Stimulated activated CD8-positive, alpha-beta memory T cell treated with anti-CD3 and anti-CD28 coated beads, Interleukin-4, amount 100 ng/mL, for 4 hours (primary cell): ENCODE measurements at places on chromosomes 5 and 9.

GRCh38 chr5:7886849-7887475, 18.0 kb downstream of the MTRR start:
- DNase-seq: no peak

DNA sequence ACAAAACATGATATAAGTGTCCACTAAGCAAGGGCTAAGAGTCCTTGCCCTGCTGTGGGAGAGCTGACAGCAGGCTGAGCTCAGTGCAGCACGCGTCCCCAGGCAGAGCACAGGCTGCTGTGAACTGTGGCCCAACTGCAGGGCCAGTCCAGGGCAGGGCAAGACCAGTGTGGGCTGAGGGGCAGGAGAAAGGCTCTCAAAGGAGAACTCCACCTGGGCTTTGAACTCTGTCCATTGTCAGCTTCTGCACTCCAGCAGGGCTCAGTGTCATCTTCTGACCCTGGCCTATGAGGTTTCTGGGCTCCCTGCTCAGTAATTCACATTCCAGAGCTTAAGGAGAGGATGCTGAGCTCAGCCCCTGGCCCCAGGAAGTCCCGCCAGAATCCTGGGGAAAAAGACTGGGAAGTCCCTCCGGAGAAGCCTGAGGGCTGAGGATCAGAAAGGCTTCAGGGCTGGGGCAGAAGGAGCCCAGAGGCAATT, 37.4 kb downstream of the LHFPL2 start:
- DNase-seq: no peak

DNA sequence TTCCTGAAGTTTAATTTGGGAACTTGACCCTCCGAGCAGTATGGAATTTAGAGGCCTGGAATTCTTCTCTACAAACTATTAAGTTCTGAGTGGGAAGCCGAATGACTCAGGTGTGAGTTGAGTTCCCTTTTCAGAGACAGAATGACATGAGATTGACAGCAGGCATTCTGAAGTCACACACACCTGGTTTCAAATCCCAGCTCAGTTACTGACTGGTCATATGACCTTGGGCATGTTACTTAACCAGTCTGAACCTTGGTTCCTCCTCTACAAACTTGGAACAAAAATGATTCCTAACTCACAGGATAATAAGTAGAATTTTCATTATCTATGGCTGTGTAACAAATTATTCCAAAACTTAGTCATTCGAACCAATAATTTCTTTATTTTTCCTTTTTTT, 45.5 kb upstream of the GPBP1 start:
- DNase-seq: no peak

DNA sequence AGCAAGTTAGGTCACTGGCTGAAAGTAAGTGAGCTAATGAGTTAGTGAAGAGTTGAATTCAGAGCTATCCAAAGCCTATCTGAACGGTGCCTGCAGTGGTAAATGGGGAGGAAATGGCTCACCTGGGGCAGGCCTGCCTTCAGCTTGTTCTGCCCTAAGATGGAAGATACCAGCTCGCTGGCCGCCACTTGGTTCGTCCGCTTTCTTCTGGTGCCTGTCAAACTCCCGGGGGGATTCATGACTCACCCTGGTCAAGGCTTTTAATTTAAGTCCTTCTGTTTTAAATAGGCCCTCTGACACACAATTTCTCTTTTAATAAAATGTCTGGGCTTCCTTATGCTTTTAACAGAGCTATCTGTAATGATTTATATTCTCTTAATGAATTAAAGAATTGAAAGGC, 78.8 kb downstream of the CFAP90 start:
- DNase-seq: no peak

DNA sequence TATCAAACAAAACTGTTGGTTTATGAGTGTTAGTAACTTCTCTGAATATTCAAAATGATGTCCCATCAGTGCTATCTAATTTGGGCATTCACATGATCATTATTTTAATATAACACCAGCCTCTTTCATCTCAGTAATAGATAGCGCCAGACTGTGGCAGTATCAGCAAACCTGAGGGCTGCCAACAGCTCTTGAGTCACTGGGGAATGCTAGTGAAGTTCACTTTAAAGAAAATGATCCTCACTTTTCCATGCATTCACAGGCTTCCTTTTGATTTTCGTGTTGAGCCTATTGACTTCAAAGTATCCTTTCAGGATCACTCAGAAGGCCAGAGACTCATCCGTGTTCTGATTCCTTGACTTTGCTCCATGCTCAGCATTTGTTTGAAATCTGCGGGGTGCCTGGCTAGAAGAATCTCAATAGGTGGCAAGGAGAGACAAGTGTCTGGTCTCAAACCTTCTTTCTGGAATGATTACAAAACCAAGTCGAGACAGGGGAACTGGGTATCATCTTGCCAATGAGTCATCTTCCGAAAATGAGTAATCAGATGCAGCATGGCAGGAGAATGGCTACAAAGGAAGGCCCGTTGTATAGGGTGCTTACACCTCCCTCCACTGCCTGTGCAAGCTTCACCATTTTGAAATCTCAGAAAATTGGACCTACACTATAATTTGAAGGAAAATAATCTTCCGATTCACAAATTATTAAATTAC, 509.1 kb downstream of the RASEF start:
- DNase-seq: no peak

GRCh38 chr9:27209034-27209433, 87.9 kb downstream of the EQTN start:
- no peak for DNase-seq

DNA sequence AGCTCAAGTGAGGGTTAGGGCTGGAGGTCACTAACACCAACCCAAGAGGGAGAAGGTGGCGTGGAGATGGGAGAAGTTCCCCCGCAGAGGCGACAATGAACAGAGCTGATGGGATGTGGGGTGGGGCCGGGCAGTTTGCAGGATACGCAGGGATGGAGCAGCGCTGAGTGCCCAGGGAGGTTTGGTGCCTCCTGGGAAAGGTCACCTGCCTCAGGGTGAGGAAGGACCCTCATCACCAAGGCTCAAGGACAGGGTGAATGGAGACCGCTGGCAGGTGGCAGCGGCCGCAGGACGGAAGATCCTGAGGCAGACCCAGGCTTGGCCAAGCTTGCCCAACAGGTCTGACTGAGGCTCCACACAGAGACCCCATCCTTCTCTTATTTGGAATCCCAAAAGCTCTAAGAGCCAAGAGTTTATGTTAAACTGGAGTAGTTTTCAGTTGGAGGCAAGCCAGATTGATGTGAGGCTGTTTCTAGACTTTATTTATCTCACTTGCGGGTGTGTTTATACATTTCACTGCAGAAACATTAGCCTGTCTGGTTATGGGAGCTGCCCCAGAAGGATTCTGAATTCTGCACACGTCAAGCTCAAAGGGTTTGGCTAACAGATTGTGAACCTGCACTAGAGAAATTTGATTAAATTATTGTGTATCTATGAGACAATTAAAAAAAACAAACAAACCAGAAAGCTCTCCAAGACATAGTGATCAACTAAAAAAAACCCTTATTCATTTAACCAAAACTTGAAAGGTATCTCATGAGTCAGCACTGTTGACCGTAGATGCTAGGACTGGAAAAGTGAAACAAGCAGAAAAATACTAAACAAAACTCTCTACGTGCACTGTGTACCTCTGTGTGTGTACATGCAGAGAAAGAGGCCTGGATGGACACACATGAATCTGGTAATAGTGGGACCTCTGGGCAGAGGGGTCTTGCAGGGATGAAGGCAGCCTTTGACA, 146.2 kb upstream of the PHYKPL start:
- no peak for DNase-seq

GRCh38 chr9:12813960-12814876, 39.4 kb downstream of the LURAP1L start:
- no peak for DNase-seq

DNA sequence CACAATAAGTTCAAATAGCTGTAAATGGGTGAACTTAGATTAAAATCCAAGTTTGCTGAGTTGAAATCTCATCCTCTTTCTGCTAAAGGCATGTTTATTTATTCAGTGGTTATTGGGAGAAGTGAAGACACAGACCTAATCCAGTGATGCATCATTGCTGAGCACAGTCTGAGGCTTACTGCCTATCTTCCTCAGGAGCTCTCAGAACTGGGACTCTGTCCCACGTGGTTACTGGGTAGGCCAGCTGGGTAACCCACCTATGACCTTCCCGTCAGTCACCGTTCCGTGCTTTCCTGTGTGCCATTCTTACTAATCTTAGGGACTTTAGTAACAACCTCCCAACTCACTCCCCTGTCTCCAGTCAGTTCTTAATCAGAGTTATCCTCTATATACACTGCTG, 226.8 kb upstream of the ATP10B start:
- DNase-seq: no peak

DNA sequence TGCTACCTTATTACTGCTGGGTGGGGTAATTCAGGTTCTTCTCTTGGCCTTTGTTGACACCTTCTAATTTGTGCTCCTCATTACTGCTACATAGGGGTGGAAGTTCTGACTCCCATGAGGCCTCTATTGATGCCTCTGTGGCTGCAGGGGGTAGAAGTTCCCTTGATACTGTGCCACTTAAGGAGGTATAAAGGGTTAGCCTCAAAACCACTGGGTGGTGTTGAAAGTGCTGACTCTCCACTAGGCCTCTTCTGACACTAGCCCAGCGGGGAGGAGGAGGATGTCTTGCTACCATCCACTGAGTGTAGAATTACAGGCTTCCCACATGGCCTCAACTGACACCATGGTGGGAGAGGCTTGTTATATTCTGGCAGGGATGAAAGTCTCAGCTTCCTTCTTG, 36.7 kb upstream of the CCDC112 start:
- no peak for DNase-seq

GRCh38 chr9:127078988-127079387, 43.4 kb downstream of the ANGPTL2 start:
- DNase-seq: no peak

- DNase-seq: no peak
Measured at GRCh38 chr9:130944510-130945058, 5.5 kb upstream of the FIBCD1 start.

- DNase-seq: no peak
Measured at GRCh38 chr9:122239722-122240121, 11.0 kb upstream of the LHX6 start.

GRCh38 chr5:24899180-24899579, 254.4 kb upstream of the CDH10 start:
- DNase-seq: no peak

- DNase-seq: no peak
Measured at GRCh38 chr9:13268469-13268868, 11.0 kb downstream of the MPDZ start.

DNA sequence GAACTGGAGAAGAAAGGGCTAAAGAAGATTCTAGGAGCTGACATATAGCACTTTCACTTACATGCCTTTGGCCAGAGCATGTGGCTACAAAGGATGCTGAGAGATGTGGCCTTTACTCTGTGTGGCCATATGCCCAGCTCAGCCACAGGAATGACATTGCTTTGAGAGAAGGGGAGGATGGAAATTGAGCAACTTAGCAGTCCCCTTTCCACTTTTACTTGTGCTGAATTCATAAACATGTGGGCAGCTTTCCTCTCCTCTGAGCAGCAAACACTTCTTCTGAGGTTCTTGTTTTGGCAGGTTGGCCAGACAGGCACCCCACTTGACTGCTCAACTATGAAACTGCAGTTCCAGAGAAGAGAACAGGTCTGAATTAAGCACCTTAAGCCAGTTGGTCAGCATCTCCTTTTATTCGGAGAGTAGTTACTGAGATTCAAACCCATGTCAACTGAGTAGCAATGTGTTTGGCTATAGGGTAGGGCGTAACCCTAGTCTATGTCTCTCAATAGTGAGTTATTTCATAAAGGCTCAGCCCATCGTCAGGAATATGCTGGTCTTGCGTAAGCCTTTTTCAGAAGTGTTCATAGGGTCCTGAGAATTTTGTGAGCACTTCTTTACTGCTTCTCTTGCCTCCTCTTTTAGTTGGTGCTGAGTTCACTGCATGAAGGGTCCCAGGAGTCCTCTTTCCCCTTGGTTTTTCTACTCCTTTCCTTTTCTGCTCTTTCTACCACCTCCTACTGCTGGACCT, 134.5 kb downstream of the PALM2AKAP2 start:
- DNase-seq: no peak

- DNase-seq: no peak
Measured at GRCh38 chr9:5900622-5901021, 9.9 kb downstream of the MLANA start.

DNA sequence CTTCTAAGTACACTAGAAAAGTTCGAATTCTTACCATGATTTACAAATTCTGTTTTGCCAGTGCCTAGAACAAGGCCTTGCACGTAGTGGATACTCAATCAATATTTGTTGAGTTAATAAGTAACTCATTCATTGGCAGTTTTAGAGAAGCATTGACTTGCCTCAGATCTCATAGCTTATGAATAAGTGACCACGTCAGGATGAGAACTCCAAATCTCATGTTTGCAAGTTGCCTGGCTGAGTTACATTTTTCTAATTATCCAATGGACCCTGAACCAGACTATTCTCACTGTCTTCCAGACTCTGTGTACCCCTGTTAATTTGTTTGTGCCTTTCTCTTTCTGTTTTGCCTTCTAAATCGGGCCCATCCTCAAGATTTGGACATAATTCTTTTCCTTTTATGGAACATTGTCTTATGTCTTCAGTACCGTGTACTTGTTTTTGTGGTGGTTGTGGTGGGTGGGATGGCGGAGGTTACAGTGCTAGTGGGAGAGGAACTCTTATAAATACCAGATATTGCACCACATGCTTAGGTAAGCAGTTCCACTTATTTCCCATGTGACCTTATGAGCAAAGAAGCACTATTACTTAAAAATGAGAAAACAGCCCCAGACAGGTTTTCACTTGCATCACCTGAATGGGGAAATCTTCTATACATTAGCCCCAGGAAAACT, 96.3 kb downstream of the UNC13B start:
- DNase-seq: no peak

DNA sequence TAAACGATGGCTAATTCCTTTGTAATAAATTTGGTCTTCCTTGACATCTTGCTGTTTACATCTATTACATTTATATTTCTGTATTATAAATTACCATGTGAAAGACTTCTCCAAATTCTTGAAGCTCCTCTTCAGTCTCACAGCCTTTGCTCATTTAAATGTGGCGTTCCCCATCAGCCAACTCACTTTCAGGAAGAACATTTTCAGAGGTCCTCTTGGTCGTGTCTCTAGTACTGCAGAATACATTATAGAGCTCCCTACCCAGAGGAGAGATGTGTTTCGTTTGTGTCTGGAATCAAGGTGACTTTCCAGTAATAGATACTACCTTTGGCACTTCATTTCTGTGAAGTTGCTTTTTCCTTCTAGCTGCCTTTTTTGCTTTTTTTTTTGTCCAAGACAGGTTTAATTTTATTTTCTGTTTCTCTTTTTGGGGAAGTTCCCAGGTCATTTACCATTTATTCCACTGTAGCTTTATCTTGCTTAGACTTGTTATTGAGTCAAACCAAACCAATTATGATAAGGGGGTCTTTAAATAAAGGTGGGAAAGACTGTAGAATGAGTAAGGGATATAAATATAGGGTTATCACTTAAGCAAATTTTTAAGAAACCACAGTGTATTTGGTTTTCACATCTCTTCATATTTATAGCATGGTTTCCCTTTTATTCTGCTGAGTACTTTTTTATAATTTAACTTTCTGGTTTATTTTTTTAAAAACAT, 12.8 kb downstream of the UBE2B start:
- no peak for DNase-seq

GRCh38 chr5:56862909-56863308, 46.5 kb upstream of the SETD9 start:
- no peak for DNase-seq
